ENCODE measurements at places on chromosomes 3 and 15.

DNA sequence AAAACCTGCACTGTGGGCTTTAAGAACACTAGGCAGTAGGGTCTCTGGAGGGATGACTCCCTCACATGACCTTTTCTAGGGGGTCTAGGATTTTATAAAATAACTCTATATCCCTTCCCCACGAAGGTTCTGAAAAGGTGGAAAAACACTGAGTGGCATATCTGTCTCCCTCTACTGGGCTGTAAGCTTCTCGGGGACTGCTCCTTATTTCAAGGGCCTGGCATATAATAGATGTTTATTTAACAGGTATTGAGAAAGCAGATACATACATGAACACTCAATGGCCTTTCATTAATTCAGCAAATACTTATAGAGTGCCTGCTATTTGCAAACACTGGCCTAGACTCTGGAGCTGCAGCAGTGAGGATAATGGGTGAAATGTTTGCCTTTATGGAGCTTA, 146.2 kb upstream of the WNT5A start:
- DNase-seq: no peak

DNA sequence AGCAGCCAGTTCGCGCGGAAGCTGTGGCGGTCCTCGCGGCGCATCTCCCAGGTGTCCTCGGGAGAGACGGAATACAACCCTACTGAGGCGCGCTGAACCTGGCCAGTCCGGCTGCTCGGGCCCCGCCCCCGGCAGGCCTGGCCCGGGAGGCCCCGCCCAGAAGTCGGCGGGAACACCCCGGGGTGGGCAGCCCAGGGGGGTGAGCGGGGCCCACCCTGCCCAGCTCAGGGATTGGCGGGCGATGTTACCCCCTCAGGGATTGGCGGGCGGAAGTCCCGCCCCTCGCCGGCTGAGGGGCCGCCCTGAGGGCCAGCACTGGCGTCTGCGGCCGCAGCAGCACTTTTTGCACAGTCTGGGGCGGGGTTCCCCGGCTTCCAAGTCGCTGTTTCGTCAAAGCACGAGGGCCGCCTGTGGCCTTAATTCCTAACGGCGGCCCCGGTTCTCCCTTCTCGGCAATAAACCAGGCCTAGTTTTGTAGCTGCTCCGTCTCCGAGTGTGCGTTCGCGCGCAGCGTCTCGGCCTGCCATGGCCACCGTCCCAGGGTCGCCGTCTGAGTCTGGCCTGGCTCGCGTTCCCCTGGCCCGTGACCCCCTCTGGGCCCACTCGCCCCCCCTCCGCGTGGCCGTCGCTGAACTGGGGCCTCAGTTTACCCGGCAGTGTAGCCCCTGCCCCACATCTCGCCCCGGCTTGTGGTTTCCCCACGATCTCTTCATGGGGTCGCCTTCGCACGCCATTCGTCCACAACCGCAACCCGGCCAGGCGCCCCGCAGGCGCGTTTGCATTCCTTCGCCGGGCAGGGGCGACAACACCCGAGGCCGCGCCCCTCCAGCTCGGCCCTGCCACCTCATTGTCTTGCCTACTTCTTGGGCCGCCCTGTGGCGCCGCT, 30.0 kb downstream of the NBEAL2 start:
- peak; percentile 80 for DNase-seq

DNA sequence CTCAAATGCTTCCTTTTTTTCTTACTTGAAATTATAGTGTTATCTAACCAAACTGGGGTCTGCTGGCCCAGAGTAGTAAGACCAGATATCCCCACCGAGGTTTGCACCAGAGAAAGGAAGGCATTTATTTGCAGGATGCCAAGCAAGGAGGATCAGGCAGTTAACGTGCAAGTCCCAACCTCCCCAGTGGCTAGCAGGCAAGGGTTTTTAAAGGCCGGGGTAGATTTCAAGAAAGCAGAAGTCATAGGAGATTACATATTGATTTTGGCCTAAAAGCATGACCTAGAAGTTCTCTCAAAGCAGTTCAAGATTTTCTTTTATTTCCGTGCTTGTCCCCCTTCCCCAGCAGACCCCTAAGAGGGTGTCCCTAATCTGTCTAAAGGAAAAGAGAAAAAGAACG, 32.8 kb upstream of the STRIT1 start:
- no peak for DNase-seq

DNA sequence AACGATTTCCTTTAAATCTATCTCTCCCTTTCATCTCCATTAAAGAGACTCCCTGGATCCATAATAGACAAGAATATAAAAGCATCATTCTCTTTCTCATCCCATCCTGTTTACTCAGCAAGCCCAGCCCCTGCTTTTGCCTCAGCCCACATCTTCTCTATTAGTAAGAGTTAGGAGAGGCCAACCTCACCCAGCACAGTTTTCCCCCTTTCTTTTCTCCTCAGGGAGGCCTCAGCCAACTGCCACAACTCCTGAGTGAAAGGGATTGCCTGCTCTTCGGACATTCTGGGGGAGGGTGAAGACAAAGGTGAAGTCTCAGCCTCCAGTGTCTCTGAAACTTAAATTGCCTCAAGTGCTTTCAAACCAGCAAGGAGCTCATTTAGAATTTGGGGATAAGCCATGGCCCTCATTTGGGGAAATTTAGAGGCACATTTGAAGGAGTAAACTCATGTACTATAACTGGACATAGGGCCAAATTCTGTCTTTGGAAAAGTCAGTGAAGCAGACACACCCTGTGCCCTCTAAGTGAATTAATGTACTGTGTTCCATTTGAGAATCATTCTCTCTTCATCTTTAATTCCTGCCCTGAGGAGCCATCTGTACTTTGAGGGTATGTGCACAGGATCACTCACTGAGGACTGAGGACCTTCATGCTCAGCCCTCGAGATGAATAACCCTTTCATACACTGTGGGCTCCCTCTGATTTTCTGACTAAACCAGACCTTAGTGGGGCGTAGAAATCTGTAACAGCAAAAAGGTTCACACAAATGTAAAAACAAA, 82.5 kb downstream of the SOX2 start:
- DNase-seq: no peak

- DNase-seq: no peak
Measured at GRCh38 chr15:82850731-82851130, 41.3 kb downstream of the WHAMM start.

DNA sequence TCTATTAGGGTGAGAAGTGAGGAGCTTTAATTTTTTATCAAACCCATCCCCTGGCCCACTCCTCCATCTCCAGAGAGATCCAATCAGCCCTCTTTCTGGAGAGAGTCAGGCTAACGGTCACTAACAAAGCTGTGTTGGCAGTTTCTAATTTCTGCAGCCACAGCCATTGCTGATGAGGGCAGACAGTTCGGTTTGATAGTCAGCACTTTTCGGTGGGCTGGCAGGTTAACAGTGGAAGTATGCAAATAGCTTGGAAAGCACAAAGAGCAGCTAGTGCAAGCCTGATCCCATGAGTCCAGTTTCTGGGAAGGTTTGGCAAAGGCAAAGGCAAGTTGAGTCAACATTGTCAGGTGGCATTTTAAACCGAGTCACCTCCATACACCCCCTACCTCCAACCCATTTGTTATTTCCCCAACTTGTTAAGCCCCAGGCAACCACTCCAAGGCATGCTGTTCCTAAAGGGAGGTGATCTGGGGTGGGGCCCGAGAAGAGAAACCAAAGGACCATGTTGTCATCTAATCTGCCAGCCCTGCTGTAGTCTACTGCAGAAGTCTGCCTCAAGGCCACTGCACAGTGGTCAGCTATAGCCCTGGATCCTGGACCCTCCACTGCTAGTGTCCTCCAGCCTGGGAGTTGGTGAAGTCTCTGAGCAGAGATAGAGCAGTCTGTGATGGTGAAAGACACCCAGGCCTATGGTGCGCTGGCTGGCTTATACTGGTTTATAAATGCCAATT, 1.7 kb downstream of the CCR1 start:
- no peak for DNase-seq

DNA sequence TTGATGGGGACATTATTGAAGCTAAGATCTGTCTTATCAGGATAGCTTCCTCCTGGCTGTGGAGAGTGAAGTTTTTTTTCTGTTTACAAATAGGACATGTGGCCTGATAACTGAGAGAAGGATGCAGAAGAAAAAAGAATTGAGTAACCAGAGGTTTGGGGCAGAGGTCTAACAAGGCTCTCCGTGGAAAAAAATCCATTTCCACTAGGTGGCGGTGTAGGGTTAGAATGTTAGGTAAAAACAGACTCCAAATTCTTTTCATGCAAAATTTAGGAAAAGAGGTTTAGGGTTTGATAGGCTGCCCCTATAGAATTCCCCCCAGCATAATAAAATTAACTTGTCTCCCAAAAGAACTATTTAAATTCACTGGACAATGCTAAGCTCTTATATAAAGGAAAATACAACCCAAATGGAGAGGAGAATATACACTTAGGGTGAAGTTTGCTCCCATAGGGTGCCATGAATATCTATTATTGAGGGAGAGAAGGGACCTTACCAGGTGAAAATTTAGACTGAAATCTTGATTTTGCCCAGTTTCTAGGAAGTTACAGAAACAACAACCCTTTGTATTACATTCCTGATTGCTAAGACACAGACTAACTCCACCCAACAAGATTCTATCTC, 1560.4 kb downstream of the OTOL1 start:
- no peak for DNase-seq

GRCh38 chr3:37072892-37073291, 79.6 kb downstream of the MLH1 start:
- no peak for DNase-seq

DNA sequence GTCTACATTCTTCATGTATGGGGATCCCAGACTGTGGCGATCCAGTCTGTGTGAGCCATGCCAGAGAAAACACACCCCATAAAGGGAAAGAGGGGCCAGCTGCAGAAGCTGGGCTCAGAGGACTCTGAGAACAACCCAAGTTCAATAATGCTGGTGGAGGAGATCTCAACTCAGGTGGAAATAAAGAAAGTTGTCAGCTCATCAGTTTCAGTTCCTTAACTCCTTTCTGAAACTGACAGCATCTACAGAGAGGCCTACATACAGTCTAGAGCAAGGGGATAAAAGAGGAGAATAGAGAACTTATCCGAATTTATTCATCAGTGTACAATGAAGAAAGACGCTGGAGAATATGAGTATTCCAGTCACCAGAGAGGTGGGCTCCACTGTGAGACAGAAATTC, 77.0 kb downstream of the NTRK3 start:
- no peak for DNase-seq

DNA sequence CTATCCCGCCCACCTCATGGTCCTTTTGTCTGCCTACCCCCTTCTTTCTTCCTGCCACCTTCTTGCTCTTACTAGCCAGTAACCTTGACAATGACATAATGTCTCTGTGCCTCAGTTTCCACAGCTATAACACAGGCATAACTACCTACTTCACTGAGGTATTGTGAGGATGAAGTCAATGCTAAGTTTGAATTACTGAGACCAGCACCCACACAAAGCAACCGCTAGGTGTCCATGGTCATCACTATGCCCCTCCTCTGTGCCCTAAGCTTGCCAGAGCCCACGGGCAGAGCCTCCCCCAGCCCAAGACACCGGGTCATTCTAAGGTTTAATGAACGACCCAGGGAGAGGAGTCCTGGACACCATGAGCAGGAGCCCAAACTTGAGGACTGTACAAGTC, 101.6 kb downstream of the OXNAD1 start:
- DNase-seq: no peak

DNA sequence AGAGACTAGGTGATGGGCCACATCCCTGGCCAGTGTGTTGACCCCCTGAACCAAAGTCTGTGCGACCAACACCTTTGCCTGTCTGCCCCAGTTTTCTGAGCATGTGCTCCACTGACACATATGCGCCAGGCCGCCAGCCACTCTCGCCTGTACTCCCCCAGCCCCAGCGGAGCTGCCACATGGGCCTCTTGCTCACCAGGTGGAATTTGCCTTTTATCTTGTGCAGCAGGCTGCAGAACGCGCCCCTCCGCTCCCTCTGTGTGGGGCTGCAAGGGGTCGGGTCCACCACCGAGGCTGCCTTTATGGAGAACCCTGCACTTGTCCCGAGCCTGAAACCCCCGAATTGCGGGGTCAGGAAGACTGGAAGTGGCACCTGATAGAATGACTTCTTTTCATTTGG, 405.7 kb upstream of the NPAP1 start:
- no peak for DNase-seq

- no peak for DNase-seq
Measured at GRCh38 chr3:126117212-126117611, 33.3 kb upstream of the SLC41A3 start.

Measured in right renal cortex interstitium (tissue), 3 donors.